H54 (cell line): ENCODE measurements at places on chromosomes 11 and 22.

DNA sequence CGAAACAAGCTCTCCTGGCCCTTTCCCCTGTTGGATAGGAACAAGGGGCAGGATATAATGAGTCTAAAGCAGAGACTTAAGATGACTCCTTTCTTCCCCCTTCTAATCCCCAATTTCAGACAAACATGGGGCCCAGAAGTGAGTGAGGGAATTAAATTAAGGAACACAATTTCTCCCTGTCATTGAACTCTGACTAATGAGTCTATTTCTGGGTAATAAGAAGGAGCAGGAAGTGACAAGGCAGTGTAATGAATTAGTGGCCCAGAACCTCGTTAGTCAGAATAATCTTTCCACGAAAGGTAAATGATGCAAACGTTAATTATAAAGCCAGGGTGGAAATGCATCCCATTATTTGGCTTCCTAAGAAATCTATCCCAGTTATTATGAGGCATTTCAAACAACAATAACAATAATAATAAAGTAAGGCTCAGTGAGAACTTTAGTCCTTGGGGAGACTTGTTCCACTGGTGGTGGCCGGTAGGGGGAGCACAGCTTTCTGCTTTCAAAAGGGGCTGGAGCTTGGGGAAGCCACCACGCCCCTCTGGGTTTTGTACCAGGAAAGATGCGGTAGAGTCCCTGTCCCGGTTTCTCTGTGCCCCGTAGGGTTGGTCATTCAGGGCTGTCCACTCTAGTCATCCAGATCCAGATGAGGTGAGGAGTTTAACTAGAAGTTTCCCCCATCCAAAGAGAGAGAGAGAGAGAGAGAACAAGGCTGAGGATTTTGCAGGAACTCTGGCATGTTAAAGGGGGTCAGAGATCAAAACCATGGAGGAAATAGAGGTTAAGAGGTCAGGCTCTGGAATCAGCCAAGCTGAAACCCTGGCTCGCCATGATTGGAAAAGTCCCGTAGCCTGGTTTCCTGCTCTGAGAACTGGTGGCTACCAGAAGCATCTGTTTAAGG is 298.3 kb downstream of the NTM start:
- DNase-seq, result peak; percentile 60

DNA sequence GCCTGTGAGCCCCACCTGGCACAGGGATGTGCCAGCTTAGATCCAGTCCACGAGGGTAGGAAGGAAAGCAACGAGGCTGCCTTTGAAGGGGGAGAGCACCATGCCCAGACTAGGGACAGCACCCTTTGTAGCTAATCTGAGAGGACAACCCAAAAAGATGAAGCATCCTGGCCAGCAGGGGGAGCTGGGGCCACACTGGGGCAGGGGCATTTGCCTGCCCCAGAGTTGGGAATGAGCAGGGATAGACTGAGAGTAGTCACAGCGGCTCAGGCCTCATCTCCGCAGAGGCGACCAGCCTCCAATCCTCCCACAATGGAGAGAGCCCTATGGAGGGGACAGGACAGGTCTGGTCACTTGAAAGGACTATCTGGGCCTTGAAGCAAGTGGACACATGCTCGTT is 16.4 kb downstream of the LMO1 start:
- no peak for DNase-seq

DNA sequence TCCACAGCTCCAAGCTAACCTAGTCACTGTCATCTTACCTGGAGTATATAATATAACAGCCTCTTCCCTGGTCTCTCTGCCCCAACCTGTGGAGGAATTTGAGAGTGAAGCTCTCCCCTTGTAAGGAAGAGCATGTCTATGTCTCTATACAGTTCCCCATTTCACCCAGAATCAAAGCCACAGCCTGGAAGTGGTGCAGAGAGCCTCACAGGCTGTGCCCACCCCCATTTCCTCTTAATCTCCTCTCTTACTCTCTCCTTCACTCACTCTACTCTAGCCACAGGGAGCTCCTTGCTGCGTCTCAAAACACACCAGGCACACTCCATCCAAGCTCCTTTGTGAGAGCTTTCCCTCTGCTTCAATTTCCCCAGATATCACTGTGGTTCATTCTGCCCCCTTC is 302.5 kb upstream of the ISX start:
- no peak for DNase-seq

GRCh38 chr11:13354335-13354734 is 76.7 kb downstream of the BMAL1 start:
- DNase-seq, result no peak

DNA sequence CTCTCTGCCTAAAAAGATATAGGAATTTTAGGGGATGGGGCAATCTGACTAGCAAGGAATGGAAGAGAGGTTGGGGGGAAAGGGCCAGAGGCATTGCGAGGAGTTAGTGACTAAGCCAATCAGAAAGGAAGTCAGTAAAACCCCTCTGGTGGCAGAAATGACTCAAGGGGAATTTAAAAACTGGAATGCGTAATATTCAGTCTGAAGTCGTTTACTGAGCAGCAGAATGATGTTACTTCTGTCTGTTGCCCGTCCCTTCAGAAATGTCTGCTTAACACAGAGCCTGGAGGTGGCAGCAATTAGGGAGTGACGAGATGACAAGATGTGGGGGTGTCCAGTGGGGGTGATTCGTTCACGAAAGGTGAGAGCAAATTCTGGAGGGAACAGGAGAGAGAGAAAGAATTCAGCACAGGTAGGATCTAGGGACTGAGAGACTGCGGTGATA is 107.7 kb upstream of the CLMP start:
- DNase-seq, result peak; percentile 31

DNA sequence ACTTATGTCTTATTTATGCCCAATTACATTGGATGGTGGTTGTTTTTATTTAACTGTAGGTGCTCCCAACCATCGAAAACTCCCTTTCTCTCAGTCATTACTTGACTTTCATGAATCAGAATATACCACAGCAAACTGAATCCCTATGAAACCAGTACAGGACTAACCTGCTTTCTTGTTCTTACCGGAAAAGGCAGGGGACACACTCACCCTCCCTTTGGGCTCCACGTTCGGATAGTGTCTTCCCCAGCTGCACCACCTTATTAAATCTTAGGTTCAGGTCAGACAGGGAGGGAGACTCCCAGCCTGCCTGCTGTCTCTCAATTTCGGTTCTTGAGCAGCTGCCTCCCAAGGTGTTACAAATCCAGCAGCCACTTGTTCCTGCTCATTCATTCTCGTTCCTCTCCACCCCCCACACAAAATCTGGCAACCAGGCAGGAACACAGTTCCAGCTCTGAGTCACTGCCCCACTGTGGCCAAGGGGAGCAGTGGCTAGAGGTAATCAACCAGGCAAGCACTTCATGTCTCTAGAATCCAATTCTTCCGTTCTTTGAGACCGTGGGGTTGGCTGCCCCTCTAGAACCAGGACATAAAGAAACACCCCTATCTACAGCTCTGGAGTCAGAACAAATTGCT is 133.0 kb downstream of the PLEKHA7 start:
- DNase-seq, result peak; percentile 46

DNA sequence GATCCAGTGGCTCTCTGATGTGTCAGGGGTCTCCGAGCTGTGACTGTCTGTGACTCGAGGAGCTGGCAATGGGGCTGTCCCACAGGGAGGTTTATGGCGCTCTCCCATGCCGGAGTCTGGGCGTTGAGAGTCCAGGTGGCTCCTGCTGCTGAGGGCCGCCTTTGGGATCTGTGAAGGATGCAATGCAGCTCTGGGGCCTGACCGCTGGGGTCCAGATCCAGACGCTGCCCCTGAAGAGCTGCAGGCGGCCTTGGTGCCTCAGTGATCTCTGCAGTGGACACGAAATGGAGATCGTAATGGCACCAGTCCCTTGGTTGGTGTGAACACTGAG is 155.3 kb downstream of the TBC1D22A start:
- no peak for DNase-seq

DNA sequence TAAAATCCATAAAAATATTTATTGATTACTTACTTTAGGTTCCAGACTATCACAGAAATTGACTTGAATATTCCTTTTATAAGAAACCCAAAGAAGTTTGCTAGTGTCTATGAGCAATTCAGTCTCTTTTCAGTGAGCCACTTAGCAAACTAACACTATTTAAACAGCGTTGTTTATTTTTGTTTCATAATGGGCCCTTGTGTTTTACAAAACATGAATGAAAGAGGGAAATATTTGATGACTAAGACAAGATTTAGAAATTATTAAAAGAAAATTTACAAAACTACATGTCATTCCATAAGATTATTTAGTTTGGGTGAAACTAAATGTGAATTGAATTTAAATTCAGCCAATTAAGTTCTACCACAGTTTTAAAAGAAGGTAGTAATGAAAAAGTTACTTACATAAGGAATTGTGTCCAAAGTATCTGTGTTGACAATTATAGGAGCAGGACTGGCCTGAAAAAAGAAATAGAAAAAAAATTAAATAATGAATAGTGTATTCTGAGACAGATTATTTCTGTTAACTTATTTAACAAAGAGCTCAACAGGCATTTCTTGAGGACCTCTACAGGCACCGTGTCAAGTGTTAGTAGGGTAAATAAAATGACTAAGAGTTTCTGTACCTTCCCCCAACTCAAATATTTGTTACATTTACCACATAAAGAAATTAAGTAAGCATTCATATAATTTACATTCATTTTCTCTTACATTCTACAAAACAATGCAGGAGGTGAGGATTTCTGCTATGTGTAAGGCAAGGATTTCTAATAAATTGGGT is 964.9 kb upstream of the CCDC90B start:
- DNase-seq, result no peak

GRCh38 chr11:17653611-17654010 is 65.8 kb upstream of the MYOD1 start:
- DNase-seq, result no peak

DNA sequence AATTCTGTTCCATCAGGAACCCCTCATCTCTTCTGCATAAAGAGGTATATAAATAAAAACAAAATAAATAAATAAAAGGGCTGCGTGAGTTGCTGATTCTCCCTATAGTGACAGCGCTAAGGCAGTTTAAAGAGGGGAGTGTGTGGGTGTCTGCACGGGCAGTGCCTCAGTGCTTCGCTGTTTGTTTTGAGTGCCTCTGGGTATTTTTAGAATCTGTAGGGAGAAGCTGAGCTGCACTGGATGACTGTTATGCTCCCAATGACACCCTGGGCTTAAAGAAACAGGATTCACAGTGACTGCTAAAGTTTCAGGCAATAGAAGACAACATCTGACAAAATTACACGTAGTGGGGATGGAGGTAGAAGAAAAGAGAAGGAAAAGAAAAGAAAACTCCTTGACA is 38.8 kb downstream of the SLC1A2 start:
- no peak for DNase-seq

- DNase-seq, result no peak
Measured at GRCh38 chr22:27667121-27667843, 134.3 kb downstream of the MN1 start.

GRCh38 chr11:73308961-73309919 is 1.2 kb downstream of the ARHGEF17 start:
- DNase-seq, result peak; percentile 93

GRCh38 chr11:7555052-7555699 is 41.4 kb downstream of the PPFIBP2 start:
- DNase-seq, result no peak

- DNase-seq, result no peak
Measured at GRCh38 chr11:16997624-16998023, 16.6 kb downstream of the PLEKHA7 start.

- DNase-seq, result no peak
Measured at GRCh38 chr11:8242499-8243280, 21.0 kb downstream of the LMO1 start.

- peak; percentile 10 for DNase-seq
Measured at GRCh38 chr11:27563201-27563600, 56.6 kb upstream of the LIN7C start.
